ENCODE measurements at places on chromosomes 7 and 10.

- DNase-seq = no peak
Measured at GRCh38 chr10:28897617-28898464, 220.5 kb downstream of the BAMBI start.

- no peak for DNase-seq
Measured at GRCh38 chr7:101782896-101783295, 34.5 kb upstream of the CUX1 start.

DNA sequence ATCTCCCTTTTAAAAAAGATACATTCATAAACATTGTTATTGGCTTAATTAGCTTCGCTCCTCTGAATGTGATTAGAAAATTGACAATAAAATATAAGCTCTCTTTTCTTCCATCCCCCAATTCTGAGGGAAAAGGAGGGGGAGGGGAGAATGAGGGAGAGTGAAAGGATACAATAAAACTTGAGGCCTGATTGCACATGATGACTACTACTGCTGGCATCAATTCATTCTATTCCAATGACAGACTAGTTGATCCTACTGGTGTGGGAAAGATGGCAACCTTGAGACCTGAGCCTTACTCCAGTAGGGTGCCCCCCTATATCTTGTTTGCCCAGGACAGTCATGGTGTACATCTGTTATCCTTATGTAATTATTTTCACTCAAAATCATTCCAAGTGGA lies 4.5 kb upstream of the IQUB start:
- no peak for DNase-seq

GRCh38 chr10:114517368-114518250 lies 113.3 kb upstream of the AFAP1L2 start:
- no peak for DNase-seq

- no peak for DNase-seq
Measured at GRCh38 chr10:66772548-66773471, 153.0 kb upstream of the LRRTM3 start.

DNA sequence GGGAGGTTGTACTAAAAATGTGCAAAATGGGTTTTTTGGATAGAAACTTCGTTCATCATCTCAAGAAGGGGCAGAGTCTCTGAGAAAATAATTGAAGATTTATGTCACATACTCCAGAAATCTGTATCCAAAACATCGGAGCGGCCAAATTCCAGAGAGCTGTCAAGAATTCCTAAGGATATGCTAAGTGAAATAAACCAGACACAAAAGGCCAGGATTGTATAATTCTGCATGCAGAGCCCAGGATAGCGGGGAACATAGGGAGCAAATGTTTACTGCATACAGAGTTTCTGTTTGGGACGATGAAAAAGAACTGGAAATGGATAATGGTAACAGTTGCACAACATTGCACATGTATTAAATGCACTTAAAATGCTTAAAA lies 224.2 kb upstream of the AUTS2 start:
- DNase-seq = no peak

GRCh38 chr10:102241032-102241443 lies 274 bp downstream of the PITX3 start:
- DNase-seq = no peak

- no peak for DNase-seq
Measured at GRCh38 chr10:69873135-69873639, 71.5 kb downstream of the COL13A1 start.

DNA sequence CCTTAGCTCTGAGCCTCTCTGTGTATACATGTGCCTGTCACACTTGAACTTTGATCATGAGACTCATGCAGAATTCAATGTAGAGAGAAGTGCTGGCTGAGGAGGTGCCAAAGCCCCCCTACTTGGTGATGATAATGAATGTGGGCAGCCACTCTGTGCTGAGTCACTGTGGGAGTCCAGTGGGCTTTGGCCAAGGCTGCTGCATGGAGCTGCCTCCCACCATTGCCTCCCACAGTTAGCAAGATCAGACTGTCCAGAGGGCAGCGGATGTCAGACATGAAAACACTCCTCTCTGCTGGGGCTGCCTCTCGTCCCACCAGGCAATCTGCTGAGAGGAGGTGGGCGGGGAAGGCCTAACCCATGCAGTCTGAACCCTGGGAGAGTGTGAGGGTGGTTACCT lies 180.3 kb downstream of the SH2D4B start:
- DNase-seq = no peak

- no peak for DNase-seq
Measured at GRCh38 chr7:96691702-96692101, 17.9 kb downstream of the SEM1 start.

- no peak for DNase-seq
Measured at GRCh38 chr10:14163377-14164086, 167.2 kb downstream of the FRMD4A start.

- no peak for DNase-seq
Measured at GRCh38 chr7:153190452-153190851, 430.9 kb downstream of the ACTR3B start.

- no peak for DNase-seq
Measured at GRCh38 chr7:99386584-99387238, 12.2 kb downstream of the ARPC1B start.

GRCh38 chr7:45563941-45564461 lies 10.2 kb upstream of the ADCY1 start:
- DNase-seq = no peak

DNA sequence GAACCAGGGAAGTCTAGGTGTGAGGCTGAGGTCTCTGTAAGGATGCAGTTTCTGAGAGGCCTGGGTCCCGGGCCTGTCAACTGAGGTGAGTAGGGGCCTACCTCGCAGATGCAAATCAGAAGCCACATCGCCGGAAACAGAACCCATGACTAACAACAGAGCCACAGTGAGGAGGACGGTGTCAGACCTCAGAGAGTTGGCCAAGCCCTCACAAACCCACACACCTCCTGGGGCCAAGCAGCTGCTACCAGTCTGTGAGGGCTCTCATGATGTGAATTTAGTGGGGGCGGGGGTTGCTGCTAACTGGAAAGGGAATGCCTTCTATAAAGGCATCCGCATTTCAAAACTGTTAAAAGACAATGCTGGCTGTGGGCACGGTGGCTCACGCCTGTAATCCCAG lies 103.0 kb downstream of the COBL start:
- no peak for DNase-seq

DNA sequence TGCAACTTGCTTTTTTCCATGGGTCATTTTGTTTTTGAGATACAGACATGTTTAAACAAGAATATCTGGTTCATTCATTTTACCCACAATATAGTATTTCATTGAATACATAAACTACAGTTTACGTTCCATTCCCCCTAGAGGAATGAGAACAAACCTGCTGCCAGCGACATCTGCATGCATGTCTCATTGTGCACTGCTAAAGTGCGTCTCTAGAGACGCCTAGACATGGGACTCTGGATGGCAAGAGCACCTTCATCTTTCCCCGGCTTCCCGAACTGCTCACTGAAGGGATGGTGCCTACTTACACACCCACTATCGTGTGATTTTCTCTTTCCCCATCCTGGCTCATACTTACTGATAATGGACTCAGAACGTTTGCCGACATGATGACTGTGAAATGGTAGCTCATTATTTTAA lies 1.2 kb upstream of the ZNF777 start:
- DNase-seq = no peak

DNA sequence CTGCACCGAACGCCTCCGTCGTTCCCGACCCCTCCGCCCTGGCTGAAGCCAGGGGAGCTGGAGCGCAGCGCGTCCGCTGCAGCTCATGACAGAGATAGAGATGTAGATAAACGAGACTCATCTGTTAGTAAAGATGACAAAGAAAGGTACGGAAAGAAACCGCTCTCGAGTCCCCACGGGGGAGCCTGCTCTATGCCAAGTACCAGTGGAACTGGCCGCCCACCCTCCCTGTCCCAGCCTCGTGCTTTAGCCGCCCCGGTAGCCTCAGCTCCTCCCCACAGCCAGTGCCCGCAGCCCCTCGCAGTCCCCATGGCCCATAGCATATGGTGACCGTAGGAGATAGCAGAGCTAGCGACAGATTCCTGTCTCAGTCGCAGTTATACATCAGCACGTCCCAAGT lies 344.7 kb upstream of the GALNT17 start:
- no peak for DNase-seq

GRCh38 chr7:50994753-50995319 lies 212.1 kb upstream of the GRB10 start:
- no peak for DNase-seq

DNA sequence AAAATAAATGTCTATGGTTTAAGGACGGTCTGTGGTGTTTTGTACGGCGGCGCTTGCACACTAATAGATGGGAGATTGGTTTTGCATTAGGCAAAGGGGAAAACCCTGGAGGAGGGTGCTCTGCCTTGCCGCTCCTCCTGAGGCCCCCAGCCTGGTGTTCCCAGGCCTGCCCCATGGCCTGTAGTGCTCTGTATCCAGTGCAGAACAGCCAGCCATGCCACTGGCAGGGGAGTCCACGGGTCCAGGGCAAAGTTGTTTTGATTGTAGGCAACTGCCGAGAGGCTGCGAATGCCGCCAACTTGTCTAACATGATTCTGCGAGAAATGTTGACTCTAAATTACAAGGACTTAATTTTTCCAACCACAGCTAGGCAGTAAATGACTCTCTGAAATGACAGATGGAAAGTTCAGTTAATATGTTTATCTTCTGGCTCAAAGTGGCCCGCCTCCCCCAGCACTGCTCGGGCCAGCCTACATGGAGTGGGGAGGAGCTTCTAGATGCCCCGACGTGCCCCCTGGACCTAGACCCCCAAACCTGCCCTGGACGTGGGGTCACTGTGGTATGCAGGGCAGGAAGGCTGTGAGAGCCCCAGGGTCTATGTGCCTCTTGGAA lies 104.6 kb upstream of the GDF10 start:
- DNase-seq = no peak

DNA sequence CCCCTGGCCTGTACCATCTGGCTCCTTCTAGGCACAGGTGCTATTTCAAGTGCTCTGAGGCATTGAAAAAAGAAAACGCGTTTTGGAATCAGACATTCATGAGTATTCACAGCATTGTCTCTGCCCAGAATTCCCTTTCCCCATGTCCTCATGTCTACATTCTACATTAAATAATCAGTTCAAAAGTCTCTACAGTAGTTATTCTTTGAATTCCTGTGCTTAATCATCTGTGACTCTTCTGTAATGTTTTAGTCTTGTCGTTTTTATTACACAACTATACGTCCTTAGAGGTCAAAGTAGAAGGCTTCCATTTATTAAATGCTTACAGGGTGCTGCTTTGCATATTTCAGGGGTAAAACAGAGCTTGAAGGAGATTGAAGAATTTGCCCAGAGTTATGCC lies 95.7 kb downstream of the BICC1 start:
- DNase-seq = no peak

GRCh38 chr10:70367195-70367796 lies 15.1 kb downstream of the LRRC20 start:
- no peak for DNase-seq

DNA sequence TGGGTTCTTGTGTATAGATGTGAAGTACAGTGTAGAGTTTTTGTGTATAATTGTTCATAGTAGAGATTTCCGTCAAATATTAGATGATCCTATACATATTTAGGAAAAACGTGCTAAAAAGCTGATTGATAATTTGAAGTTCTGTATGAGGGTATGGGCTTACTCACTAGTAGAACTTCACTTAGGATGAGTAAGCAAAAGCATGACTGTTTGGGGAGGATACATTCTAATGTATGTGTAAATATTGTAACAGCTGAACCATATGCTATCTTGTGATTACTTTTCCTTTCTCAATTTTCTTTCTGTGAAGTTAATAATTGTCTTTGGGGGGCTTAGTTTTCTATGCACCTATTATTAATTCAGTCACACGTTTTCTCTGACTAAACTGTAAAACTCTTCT lies 53.2 kb upstream of the PDK4 start:
- no peak for DNase-seq

- no peak for DNase-seq
Measured at GRCh38 chr10:79090134-79090803, 21.5 kb downstream of the ZMIZ1 start.

- DNase-seq = no peak
Measured at GRCh38 chr7:138049505-138050116, 26.6 kb upstream of the AKR1D1 start.

- DNase-seq = no peak
Measured at GRCh38 chr7:28671526-28671925, 259.2 kb downstream of the CREB5 start.

DNA sequence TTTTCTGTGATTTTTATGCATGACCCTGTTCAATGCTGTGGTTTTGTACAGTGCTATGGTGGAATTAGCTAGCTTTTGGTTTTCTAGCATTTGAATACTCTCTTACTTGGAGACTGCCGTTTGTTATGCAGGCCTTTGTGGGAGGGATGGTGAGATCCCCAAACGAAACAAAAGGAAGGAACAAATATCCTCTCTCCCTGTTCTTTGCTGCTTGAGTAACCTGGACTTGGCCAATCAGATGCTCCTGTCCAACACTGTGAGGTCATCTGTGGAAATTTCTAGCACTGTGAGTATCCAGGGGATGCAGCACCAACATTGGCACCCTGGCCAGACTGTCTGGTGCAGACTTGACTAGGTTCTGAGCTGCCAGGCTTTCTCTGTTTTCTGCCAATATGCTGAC lies 314.4 kb downstream of the ANKRD30A start:
- DNase-seq = no peak

DNA sequence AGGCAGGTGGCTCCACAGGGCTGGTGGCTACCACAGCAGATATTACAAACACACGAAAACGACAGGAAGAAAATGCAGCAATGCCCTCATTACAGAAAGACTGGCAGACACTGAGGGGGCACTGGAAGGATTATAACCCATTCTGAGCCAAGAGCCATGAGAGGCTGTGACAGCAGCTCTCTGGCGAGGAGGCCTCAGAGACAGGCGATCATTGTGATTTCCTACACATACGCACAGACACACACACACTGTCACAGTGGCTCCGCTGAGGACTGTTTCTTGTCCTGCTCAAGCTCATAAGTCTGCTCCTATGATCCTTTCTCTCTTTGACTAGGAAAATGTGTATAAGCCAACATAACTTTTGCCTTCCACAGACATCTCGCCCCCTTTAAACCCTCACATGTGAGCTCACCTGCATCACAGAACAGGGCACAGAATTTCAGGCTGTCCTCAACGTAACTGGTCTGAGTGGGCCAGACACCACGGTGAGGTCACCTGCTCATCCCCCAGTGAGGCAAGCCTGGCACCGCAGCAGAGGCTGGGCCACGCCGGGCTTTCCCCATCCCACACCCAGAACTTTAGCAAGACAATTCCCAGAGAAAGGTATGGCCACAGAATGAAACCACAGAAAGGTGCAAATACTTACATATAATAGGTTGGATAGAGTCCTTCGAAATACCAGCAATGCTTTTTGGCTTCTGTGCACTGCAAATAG lies 51.7 kb downstream of the VOPP1 start:
- no peak for DNase-seq

- DNase-seq = no peak
Measured at GRCh38 chr7:22676385-22676784, 50.6 kb upstream of the IL6 start.

- no peak for DNase-seq
Measured at GRCh38 chr10:30813872-30814481, 184.4 kb upstream of the LYZL2 start.

DNA sequence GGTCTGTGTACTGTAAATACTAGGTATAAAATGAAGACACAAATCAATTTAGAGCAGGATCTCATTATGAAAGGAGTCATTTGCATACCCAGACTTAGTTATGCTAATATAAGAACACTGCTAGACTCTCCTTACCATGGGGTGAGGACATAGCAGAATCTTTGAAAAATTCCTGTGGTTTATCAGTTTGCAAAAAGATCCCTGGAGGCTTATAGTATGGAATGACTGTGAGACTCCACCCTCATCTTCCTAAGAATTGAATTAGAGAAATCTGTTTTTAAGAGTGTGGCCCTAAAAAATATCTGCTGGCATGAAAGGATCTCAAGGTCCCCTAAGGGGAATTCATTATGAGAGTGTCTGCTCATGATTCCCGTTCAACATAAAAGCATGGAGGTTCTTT lies 63.2 kb downstream of the WNT2 start:
- no peak for DNase-seq

- no peak for DNase-seq
Measured at GRCh38 chr10:68559251-68559650, 886 bp upstream of the TET1 start.
